ENCODE measurements at places on chromosomes 1 and 21. TPM values are rescaled to one million over a fixed set of nuclear protein-coding genes. Genes with fewer than 3 reads are reported as not detected.

NLRP3 gene
- 0.11 TPM for total RNA-seq

USP16 gene
- 19.4 TPM for total RNA-seq

C1orf226 gene
- total RNA-seq: 15.7 TPM

NOS1AP gene
- total RNA-seq: 14.7 TPM

NUDT4B gene
- total RNA-seq: not detected

F13B gene
- not detected for total RNA-seq

GRCh38 chr21:42878678-42878992, 704 bp downstream of the WDR4 start:
- DNase-seq: no peak

- DNase-seq: no peak
Observed at GRCh38 chr1:69898403-69898947, 306.9 kb downstream of the LRRC40 start.

GRCh38 chr21:35149698-35150097, 100.6 kb upstream of the RUNX1 start:
- no peak for DNase-seq

DNA sequence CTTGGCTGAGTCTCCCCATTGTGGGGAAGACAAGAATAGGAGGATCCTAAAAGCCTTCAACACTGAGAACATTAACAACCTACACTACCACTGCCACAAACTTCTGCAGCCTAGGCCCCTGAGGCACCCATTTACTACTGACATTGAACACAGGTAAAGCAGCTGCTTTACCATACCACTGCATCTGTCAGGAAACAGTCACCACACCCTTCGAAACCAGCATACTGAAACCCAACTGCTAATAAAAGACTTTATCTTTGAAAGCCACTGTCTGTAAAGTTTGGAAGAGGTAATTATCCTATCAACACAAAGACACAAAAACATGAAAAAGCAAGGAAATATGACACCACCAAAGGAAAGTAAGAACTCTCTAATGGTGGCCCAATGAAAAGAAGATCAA, 7.4 kb downstream of the IFNAR1 start:
- DNase-seq: no peak

DNA sequence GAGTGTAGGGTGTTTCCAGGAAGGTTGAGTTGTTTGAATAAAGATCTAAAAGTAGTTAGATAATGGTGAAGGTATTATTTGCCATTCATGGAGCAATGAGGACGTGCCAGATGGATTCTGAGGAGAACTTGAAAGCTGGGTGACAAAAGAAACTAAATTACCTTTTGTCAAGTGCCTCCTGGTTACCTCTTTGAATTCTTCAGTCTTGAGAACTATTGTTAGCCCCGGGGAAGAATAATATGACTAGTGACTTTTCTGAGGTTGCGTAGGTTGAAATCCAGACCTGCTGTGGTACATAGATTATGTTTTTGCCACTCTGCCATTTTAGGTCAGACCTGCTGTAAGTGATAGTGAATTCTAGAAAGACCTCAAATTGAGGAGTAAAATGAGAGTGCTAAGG, 11.5 kb downstream of the LAMC1 start:
- no peak for DNase-seq

DNA sequence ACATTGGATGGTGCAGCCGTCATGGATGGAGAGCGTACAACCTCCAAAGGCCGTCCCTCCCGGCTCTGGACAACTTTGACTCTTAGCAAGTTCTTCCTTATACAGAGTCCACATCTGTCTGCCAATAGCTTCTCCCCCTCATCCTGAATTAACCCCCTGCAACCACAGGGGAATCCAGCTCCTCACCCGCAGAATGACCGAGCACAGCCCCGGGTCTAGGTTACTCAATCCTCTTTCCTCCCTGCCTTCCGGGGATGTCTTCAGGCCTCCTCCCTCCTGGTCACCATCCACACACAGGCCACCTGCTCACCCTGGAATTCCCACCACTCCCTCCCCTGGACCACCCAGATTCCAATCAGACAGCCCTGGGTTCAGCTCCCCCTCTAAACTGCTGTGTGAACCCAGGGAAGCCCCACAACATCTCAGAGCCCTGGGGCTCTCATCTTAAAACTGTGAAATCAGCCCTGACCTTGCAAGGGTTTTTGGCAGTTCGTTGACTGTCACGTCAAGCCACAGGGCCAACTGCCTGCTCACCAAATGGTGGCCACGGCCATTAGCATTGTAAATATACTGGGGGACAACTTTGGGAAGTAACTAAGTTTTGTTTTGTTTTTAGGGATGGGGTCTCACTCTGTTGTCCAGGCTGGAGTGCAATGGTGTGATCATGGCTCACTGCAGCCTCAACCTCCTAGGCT, 54.2 kb downstream of the HSPG2 start:
- no peak for DNase-seq

DNA sequence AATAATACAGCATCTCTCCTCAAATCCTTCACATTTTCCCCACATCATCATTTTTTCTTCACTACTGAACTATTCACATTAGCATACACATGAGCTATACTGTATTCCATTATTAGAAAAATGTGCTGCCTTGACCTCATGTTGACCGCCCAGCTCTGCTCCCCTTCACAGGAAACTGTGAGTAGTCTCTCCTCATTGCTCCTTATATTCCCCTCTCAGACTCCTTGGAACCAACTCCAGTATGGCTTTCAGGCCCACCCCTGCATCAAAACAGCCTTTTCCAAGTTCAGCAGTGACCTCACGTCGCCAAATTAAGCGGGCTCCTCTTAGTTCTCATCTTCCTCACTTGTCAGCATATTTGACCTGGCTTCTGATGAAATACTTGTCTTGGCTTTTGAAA, 59.2 kb upstream of the SPAG17 start:
- no peak for DNase-seq

DNA sequence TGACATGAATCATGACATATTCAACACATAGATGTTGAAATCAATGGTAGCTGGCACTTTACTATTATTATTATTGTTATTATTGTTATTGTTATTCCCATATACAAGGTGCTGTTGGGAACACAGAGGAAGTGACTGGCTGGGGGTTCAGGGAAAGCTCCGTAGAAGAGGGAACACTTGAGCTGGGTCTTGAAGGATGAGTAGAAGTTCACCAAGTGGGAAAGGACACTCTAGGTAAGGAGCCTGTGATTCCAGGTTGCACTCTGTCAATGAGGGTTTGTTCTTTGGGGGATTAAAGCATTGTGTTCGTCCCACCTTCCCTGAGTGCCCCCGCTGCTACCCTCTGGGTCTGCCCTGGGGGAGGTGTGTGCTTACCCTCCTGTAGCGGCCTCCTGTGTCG, 14.1 kb downstream of the ZNF362 start:
- no peak for DNase-seq

- no peak for DNase-seq
Observed at GRCh38 chr1:246708166-246708565, 16.0 kb upstream of the SCCPDH start.

- no peak for DNase-seq
Observed at GRCh38 chr21:43976661-43977060, 35.4 kb upstream of the TRAPPC10 start.

DNA sequence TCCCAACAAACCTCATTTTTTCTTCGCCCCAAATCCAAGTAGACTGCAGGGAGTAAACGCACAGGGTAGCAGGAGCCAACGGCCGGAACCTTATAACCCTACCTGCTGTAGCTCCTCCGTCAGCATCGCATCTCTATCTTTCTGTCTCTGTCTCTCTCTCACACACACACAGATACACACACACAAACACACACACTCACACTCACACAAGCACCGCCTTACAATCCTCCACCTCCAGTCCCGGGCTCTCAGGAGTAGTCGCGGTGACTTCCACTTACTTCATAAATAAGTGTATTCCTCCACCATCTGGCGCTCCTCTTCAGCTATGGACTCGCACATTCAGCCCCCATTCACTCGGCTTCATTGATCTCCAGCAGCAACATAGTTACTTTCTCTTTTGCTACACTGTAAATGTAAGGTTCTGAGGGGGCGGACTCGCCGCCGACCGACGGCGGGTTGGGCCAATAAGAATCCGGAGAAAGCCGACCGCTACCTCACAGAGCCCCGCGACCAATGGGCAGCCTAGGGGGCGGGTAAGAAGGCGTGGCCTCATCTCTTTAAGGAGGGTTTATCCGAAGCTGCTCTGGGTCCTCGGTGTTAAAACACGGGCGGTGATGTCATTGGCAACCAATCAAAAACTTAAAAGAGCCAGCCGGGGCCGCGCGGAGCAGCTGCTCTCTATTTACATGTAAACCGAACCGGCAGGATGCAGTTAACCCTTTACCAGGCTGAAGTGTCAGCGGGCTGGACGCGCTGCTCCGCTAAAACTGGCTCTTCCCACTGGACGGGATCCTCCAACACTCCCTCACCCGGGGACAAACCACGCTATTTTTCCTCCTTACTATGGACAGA, at the start of gene DUSP10:
Gene DUSP10, minus strand, starts transcription at position 387 of the 852 bp plus-strand sequence. CDS start 2,345 bp downstream, outside the sequence.
- DNase-seq: peak; percentile 99

DNA sequence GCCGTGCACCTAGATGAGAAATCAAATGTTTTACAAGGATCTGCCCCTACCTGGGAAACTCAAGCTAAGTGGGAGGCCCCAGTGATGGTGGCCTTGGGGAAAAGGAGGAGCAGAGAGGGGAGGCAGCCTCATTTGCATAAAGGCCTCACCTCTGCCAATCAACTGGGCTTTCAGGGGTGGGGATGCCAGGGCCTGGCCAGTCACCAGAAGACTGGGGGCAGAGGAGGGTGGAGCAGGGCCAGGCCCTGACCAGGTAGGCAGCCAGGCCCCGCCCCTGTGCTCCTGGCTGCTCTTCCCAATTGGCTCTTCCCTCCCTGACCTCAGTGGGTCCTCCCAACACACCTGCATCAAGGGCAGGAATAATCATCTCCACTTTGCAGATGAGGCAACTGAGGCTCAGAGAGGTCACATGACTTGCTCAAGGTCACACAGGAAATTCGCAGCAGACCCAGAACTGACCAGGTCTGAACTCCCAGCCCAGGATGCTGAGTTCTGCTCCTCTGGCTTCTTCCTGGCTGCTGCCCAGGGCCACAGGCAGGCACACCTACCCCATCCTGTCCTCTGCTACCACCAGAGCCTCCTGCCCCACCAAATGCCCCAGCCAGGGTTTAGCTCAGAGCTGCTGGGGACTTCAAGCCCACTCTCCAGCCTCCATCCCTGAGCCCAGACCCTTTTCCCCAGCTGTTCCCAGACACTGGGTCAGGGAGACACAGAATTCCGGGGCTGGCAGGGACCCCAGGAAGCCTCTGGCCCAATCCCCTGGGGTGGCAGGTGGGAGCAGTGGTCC, 677.9 kb downstream of the MATN1 start:
- no peak for DNase-seq

- DNase-seq: no peak
Observed at GRCh38 chr1:100452641-100453040, 85.3 kb upstream of the GPR88 start.

DNA sequence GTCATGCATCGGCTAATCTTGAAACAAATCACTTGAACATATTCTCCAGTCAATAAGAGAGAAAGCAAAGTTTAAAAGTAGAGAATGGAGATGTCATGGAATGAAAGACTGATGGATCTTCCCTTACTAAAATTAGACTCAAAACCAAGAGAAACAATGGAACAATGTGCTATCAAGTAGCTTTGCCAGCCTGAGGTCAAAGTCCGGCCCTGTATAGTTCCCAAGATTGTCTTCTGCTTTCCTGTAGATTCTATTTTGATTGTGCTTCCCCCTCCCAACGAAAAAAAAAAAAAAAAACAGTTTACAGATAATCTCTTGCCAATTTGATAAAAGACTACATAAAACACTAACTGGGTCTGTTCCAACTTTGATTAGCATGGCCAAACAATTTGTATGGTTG, 40.8 kb upstream of the KIRREL1 start:
- no peak for DNase-seq

DNA sequence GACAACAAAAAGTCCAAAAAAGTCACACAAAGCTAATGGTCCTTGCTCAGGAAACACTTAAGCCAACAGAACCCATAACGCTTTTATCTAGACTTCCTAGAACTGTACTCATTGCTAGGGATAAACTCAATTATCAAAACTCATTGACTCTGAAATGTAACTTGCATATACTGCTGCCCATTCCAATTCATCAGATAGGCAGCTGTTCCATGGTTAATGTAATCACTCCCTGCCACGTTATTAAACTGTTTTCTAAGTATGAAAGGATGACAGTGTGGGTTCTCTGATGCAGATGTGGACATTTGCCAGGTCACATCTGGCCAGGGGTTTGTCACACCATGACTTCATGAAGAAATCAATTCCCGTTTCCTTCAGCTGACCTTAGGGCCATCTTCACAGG, 30.3 kb upstream of the DNAJC11 start:
- DNase-seq: no peak

DNA sequence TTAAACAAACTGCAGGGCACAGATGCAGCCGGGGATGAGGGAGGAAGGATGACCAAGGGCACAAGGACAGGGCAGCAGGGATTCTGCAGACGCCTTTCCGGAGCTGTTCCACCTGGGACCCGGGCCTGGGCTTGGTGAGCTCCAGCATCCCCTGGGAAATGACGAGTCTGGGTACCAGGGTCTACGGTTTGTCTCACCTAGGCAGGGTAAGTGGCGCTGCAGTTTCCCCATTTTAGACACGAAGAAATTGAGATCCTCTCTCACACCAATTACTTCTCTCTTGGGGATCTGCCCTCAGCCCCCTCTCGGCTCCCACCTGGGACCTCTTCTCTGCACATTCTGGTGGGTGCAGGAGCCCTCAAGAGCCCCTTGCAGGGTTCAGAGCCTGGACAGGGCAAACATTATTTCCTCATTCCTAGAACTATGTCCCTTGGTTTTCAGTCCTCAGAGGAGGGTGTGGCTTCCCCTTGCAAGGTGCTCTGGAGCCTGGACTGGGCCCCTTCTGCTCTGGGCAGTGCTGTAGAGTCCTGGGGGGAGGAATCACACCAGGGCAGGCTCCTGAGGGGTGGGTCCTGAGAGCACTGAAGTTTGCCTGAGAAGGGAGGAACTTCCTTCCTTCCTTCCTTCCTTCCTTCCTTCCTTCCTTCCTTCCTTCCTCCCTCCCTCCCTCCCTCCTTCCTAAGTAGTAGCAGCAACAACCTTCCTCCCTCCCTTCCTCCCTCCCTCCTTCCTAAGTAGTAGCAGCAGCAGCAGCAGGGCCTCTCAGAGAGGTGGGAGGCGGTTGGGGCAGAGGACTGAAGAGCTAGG, 16.0 kb downstream of the RAP1GAP start:
- DNase-seq: no peak

- DNase-seq: peak; percentile 86
Observed at GRCh38 chr1:87331365-87332241, 2.9 kb downstream of the LMO4 start.

GRCh38 chr1:114090738-114091505, 62.7 kb downstream of the SYT6 start:
- no peak for DNase-seq

- no peak for DNase-seq
Observed at GRCh38 chr1:8169364-8170058, 143.4 kb upstream of the ERRFI1 start.

DNA sequence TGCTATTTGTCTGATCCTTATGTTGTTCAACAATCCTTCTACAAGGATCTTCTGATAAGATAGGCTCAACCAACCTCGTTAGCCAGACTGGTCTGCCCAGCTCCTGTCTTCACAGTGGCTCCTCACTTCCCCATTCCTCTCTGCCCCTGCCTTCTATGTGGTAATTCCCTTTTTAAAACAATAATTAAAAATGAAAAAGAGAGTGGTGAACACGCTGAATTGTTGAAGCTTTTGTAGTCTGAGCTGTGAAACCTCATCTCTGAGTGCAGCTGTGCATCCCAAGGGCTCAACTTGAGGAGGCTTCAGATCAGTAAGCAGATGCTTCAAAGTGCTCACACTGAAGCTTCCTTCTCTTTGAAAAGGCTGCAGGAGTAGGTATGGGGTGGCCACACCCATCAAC, 70.7 kb upstream of the JUN start:
- no peak for DNase-seq

GRCh38 chr1:101506541-101507164, 269.8 kb downstream of the S1PR1 start:
- DNase-seq: peak; percentile 24

GRCh38 chr1:205287076-205287475, 34.5 kb downstream of the NUAK2 start:
- DNase-seq: no peak
